ENCODE measurements at places on chromosomes 2 and 18. TPM values are rescaled to one million over a fixed set of nuclear protein-coding genes. Genes with fewer than 3 reads are reported as not detected.
A peak's percentile ranks its signal among the peaks of the same experiment; 100 is the strongest.

DNA sequence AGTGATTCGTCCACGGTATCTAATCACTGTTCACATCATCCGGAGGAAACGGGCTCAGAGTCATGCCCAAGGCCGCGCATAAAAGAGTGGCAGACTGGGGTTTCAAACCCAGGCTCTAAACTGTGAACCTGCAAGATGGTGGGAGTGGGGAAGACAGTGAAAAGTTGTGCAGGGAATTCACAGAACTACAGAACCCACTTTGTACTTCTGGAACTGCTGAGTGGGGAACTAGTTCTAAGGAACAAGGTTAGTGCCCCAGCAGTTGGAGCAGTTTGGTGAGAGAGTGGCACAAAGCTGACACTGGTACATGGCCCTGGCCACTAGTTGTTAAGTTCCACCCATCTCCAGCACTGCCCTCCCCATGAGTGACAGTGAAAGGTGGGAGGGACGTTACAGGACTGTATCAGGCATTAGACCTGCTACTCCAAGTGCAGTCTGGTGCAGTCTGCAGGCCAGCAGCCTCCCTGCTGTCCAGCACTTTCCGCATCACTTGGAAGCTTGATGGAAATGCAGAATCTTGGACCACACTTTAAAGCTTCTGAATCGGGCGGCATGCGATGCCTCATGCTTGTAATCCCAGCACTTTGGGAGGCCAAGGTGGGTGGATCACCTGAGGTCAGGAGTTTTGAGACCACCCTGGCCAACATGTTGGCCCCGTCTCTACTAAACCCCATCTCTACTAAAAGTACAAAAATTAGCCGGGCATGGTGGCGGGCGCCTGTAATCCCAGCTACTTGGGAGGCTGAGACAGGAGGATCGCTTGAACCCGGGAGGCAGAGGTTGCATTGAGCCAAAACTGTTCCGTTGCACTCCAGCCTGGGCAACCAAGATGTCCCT, 47.3 kb downstream of the C2orf42 start:
- no peak for DNase-seq

DNA sequence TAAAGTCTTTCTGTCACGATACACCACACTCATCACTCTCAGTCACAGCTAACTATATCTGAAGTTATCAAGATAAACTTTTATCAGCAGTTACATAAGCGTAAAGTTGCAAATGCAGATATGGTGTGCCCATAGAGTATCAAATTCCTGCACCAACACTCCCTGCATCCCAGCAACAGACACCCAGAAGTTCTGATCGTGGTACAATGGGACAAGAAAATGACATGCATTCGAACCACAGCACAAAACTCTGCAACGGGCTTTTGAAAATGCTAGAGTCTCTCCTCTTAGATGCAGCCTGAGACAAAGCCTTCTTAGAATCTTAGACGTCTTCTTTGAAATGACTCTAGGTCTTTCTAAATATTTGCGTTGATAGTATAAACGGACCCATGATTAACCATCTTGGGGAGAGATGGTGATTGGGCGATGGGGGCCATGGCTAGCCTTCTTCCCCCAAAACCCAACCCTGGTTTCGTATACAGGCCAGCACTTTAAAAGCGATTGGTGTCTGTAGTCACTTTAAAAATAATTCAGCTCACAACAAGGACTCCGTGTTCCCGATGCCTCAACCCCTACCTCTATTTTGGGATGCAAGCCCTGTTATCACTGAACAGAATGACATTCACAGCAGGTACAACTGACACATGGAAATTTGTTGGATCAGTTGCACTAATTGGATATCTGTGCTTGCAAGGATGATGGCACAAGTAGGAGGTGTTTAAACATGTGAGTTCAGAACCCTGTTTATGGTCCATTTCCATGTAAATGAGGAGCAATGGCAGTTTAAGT, 286.6 kb downstream of the MYT1L start:
- DNase-seq, result no peak

DNA sequence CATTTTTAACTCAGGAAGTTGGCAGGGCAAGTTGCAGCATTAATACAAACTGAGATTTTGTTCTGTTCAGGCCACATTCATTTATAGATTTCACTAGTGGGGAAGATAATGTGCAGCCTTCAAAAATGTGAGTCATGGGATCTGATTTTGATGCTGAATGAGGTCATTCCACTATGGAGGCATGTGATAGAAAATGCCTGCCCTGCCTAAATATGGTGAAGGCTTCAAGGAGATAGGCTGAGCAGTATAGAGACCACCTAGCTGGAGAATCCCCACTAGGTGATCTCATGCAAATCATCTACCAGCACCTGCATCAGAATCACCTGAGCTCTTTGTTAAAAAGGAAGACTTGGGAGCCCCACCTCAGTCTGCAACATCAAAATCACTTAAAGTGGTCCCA, 43.7 kb downstream of the PAX3 start:
- no peak for DNase-seq

- peak; percentile 66 for DNase-seq
These were observed 796 bp downstream of the MYO1B start for GRCh38 chr2:191245869-191246531.

- no peak for DNase-seq
These were observed 42.9 kb upstream of the HS6ST1 start for GRCh38 chr2:128361376-128362131.

DNA sequence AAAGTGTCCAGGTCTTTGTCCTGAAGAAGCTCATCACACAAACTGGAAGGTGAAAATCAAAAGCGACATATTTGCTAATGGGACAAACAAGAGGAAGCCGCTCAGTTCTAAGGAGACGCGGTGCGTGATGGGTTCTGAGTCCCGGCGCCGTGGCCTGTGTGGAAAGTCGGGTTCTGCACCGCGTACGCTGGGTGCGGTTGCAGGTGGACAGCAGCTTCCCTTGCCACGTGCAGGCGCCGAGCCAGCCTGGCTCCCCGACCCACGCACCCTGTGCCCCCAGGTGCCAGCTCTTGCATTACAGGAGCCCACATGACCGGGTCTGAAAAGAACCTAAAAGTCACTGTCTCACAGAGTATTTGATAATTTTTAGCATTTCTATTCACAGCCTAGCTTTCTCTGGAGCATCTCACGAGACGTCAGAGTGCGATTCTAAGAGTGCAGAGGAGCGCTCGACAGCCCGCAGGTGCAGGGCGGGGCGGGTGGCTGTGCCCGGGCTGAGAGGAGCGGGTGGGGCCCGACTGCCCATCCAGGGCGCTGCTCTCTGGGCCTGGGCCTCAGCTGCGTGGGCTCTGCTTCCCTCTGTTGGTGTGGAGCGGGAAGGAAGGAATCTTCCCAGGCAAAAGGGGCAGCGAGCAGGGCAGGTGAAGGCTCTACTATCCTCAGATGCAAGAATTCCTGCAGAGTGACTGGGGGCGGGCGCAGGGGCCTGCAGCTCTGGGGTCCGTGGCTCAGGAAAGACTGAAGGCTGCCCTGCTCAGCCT, 39.4 kb downstream of the MYT1L start:
- DNase-seq, result no peak

DNA sequence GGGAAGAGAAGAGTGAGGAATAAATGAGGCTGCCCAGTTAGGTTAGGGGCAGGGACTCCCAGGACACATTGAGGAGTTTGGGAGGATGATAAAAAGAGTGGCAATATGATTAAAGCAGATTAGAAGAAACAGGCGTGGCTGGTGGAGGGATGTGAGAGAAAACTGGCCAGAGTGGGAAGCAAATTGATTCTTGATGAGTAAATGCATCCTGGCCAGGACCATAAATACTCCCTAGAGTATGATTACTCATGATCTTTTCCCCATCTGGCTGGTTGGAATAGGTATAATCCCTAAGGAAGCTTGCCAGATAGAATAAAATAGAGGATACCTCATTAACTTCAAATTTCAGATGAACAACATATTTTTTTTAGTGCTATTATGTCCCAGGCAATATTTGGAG, 21.5 kb upstream of the DAW1 start:
- DNase-seq, result no peak

DNA sequence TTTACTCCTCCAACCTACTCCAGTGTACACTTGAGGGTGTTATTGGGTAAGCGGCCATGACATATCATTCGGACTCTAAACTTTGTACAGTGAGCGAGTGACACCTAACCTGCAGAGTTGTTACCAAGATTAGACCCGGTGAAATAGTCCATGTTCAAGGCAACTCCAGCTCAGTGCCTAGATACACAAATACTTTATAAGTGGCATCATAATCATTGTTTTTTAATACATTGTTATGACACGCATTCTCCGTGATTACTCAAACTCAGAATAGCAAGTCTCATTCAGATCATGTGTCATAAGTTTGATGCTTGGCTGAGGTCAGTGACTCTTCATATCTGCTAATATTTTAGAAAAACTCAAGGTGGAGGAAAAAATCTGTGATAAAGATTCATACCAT, 597.8 kb downstream of the DCC start:
- no peak for DNase-seq

GRCh38 chr2:16014041-16014787, 73.9 kb downstream of the MYCN start:
- no peak for DNase-seq

GRCh38 chr2:67032076-67032475, 365.1 kb upstream of the ETAA1 start:
- no peak for DNase-seq

DNA sequence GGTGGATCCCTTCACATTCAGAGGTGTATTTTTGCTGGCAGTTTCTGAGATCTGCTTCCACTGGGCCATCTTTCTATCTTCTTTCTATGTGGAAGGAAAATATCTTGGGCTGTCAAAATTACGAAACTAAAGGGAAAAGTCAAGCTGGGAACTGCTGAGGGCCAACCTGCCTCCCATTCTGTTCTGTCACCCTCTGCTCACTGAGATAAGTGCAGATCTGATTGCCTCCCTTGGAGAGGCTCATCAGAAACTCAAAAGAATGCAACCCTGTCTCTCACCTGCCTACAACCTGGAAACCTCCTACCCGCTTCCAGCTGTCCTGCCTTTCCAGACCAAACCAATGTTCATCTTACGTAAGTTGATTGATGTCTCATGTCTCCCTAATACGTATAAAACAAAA, 26.5 kb downstream of the RAX start:
- DNase-seq, result no peak

- DNase-seq, result no peak
These were observed 24.8 kb downstream of the LDLRAD4 start for GRCh38 chr18:13243363-13243762.

DNA sequence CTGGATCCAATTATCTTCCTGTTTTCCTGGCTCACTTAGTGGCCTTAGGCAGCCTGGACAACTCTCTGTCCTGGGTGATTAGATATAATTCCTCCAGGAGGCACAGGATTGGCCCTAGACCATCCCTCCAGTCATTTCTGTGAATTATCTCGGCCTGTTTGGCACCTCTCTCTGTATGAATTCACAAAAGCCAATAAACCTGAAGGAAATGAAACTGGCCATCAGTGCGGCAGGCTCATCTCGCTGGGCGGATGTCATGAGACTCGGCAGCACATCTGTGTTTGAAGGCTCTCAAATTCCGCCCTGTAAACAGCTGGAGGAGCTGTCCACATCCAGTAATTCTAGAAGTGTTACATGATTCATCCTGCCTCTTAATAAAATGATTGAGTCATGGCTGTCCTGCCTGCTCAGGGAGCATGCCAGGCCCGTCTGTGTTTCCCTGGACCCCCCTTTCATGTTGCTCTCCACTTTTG, 38.6 kb downstream of the ACOXL start:
- no peak for DNase-seq

DNA sequence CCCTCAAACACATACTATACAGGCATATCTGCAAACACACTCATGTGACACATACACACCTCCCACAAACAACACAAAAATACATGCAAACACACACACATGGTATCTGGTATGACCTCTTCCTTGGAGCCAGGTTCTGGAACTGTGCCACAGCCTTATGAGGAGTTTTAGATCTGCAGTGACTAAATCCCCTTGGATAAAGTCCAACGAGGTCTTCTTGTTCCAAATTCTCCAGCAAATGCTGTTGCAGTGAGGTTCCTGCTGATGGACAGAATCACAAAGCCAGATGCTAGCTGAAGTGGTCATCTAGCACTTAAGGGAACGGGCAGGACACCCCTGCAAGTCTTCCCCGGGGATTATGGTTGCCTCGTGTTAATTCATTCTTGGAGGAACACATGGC, 54.5 kb upstream of the DAPL1 start:
- DNase-seq, result no peak

- DNase-seq, result no peak
These were observed 33.0 kb downstream of the ACVR1 start for GRCh38 chr2:157843081-157843480.

DNA sequence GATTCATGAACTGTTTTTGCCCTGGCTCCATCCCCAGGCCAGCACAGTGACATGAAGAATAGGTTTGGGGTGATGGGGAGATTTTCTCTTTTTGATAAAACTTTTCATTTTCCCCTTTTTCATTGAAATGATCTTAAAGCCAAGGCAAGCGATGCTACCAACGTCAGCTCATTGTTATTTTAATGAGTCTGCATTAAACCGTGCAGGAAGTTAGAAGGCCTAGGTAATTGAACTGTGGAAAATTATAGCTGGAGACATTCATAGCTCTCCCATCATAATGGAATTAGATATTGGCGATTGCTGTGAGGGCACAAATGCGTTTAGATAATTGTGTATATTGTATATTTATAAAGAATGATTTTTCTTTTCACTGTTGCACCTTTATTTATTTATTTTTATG, 33.2 kb downstream of the SMARCAL1 start:
- no peak for DNase-seq

- no peak for DNase-seq
These were observed 35.1 kb downstream of the THAP4 start for GRCh38 chr2:241601841-241602240.

GRCh38 chr2:24054366-24055010, 4.9 kb downstream of the FKBP1B start:
- no peak for DNase-seq

- DNase-seq, result no peak
These were observed 472 bp upstream of the PLEKHM3 start for GRCh38 chr2:208025814-208026184.

Gene DUSP2
- total RNA-seq, result 9.9 TPM

Gene LRRC30
- total RNA-seq, result not detected

Gene SERPINB10
- 1.7 TPM for total RNA-seq

Gene FHOD3
- 0.96 TPM for total RNA-seq

Gene SAG
- not detected for total RNA-seq

Gene POU3F3
- total RNA-seq, result not detected

Gene SFT2D3
- total RNA-seq, result 5.6 TPM

Gene IL36B
- not detected for total RNA-seq

Gene GAD1
- total RNA-seq, result not detected

Gene CPO
- total RNA-seq, result 0.48 TPM

Gene FAM110C
- total RNA-seq, result 0.63 TPM

Gene TFCP2L1
- total RNA-seq, result 2.0 TPM

Gene TCF23
- total RNA-seq, result 0.56 TPM
